ENCODE measurements at places on chromosomes 16 and 17. TPM values are rescaled to one million over a fixed set of nuclear protein-coding genes. Genes with fewer than 3 reads are reported as not detected.

GRCh38 chr16:66487580-66488275 is 60.6 kb downstream of the BEAN1 start:
- no peak for DNase-seq

DNA sequence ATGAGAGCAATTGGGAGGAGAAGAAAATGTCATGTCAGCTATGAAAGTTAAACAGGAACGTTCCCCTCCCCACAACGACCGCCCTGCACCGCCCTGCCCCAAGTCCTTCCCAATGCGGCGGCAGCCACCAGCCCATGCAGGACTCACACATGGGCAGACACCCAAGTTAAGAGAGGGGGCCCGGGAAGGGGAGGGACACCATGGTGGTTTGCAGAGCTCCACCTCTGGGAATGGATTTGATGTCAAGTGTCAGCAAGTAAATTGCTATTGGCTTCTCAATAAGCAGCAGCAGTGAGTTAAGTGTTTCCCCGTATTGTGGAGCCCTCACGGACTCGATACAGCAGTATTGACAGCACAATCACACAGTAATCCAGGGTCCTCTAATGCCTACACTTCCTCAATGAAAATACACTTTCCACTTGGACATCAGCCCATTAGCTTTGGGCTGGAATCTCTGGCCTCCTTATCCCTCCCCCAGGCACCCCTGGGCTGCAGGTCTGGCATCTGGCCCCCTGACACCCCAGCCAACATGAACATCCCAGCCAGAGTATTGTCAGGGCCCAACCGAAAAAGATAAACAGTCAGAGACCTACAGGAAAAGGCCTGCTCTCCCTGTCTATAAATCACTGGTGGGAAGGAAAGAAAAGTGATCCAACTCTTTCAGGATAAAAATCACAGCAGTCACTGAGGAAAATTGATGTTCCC is 22.6 kb downstream of the ZFHX3 start:
- DNase-seq = no peak

GRCh38 chr16:70590722-70591415 is 55.5 kb upstream of the IL34 start:
- DNase-seq = no peak

- no peak for DNase-seq
Measured at GRCh38 chr17:33091271-33091670, 99.6 kb downstream of the SPACA3 start.

SPNS3 gene
- not detected for total RNA-seq

DNA sequence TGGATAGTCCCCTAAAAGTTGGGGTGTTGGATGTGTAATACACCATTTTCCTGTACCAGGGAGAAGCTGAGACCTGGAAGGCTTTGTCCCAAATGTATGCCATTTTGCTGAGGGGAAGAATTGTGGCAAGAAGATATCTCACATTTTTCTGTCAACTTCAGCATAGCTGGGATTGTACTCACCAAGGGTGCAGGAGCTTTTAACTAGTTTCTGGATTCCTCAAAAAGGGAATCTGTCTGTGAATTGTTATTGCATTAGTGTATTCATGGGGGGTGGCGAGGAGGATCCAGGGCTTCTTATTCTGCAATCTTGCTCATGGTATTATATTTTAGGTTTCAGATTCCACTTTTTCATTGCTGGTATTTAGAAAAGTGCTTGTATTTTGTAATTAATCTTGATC is 208.2 kb upstream of the MYOCD start:
- peak; percentile 74 for DNase-seq

GHDC gene
- total RNA-seq = 1.7 TPM

ZNF287 gene
- 7.7 TPM for total RNA-seq

DNA sequence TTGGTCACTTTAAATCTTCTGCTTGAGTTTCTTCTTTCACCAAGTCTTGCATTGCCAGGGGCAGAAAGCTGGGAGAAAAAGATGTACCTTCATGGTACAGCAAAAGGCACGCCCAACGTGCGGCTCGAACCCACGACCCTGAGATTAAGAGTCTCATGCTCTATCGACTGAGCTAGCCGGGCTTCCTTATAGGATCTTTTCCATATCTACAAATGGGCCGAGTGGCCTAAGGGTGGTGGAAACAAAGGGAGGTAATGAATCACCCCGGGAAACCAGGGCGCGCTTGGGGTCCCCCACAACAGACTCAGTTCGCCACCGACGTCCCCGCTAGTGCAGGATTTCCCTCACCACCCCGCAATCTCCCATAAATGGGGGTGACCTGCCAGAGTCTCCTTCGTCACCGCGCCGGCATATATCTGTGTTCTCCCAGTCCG is 7.5 kb upstream of the OR1F1 start:
- peak; percentile 62 for DNase-seq

DNA sequence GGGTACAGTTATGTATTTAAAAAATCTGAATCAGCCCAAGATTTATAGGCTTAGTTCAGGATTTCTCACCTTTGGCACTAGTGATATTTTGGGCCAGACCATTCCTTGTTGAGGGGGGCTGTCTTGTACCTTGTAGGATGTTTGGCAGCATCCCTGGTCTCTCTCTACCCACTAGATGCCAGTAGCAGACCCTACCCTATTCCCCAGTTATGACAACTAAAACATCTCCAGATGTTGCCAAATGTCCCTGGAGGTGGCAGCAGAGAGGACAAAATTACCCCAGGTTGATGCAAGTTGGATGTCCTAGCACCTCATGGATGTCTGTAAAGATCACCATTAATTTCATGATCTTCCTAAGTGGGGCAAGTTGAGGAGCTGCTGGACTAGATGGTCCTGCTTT is 45.8 kb downstream of the SYT17 start:
- DNase-seq = no peak

- no peak for DNase-seq
Measured at GRCh38 chr17:31279401-31279800, 17.6 kb downstream of the OMG start.

CCL7 gene
- total RNA-seq = not detected

GRCh38 chr16:66569827-66570405 is 3.7 kb downstream of the CMTM1 start:
- no peak for DNase-seq

DNA sequence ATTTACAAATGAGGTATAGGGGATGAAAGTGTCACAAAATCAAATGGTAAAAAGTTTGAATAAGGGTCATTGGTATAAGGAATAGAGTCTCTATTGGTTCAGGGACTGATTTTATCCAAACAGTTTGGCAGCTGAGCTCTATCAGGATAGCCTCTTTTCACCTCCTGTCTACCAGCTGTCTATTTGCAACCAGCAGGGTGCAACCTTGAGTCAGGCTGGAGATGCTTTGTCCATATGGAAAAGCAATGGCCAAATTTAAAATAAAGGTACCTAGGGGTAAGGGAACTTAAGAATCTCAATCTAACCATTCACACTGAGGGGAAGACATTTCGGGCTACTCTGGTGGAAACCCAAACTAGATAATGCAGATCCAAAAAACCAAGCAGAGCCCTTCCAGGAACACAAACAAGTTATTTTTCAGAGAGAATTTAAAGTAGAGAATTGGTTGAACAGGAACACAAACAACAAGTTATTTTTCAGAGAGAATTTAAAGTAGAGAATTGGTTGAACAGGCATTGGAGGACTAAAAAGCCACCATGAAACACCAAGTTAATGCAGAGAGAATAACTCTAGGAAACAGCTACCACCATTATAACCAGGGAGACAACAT is 12.6 kb upstream of the CA10 start:
- no peak for DNase-seq

HAS3 gene
- total RNA-seq = 1.8 TPM

- no peak for DNase-seq
Measured at GRCh38 chr16:78871241-78871640, 729.3 kb downstream of the MAF start.

SALL1 gene
- 9.8 TPM for total RNA-seq

- DNase-seq = no peak
Measured at GRCh38 chr16:9232102-9232770, 140.8 kb downstream of the HAPSTR1 start.

DNA sequence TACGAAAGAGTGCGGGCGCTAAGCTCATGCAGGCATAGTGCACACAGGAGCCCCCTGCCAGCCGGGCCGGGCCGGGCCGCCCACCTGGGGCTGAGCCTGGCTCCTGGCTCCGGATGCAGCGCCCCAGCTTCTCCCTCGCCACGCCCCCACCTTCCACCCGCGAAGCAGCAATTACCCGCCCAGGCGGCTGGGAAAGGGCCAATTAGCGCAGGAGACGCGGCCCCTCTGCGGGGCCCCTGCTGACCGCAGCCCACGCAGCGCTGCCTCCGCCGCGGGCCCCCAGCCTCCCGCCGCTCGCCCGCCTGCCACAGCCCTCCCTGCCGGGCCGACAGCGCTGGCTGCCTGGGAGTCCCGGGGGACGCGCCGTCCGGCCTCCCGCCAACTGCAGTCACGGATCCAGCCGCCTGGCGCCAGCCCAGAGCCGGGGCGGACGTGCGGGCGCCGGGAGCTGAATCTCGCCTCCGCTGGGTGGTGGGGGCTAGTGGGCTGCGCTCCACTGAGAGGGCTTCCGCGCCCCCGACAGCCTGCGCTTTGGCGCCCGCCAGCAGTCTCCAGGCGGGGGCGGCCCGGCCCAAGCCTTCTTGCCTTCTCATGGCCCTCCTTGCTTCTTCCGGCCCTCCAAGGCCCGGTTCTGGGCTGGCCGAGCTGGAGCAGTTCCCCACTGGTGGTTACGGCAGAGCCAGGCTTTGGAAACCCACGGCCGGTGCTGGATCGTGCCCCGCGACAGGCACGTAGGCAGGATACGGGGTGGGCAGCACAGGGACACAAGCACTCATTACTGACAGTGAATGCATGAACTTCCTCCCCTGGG is 14.9 kb upstream of the CBFB start:
- peak; percentile 17 for DNase-seq

GRCh38 chr17:16900288-16900882 is 71.5 kb downstream of the TNFRSF13B start:
- DNase-seq = no peak

- DNase-seq = no peak
Measured at GRCh38 chr17:55677446-55677845, 45.2 kb downstream of the TMEM100 start.

RNF43 gene
- not detected for total RNA-seq

TEX14 gene
- not detected for total RNA-seq
